Posterior vena cava (tissue), 2 donors: ENCODE measurements at places on chromosomes 1 and 21. TPM values are rescaled to one million over a fixed set of nuclear protein-coding genes. Genes with fewer than 3 reads are reported as not detected.

CD5L gene
- 0.10 TPM for total RNA-seq

OR2L8 gene
- not detected for total RNA-seq

IL12RB2 gene
- total RNA-seq = 1.1 TPM

BCAN gene
- 0.60 TPM for total RNA-seq

TEX38 gene
- not detected for total RNA-seq

ESRRG gene
- 0.09 TPM for total RNA-seq

HAPLN2 gene
- total RNA-seq = 8.7 TPM

EPS15 gene
- 81.1 TPM for total RNA-seq

RPAP2 gene
- total RNA-seq = 38.1 TPM

FCGR3A gene
- 64.2 TPM for total RNA-seq
